ENCODE measurements at places on chromosomes 7 and 10.

- DNase-seq, result no peak
These were observed 25.4 kb upstream of the EXOC6 start for GRCh38 chr10:92822964-92823363.

DNA sequence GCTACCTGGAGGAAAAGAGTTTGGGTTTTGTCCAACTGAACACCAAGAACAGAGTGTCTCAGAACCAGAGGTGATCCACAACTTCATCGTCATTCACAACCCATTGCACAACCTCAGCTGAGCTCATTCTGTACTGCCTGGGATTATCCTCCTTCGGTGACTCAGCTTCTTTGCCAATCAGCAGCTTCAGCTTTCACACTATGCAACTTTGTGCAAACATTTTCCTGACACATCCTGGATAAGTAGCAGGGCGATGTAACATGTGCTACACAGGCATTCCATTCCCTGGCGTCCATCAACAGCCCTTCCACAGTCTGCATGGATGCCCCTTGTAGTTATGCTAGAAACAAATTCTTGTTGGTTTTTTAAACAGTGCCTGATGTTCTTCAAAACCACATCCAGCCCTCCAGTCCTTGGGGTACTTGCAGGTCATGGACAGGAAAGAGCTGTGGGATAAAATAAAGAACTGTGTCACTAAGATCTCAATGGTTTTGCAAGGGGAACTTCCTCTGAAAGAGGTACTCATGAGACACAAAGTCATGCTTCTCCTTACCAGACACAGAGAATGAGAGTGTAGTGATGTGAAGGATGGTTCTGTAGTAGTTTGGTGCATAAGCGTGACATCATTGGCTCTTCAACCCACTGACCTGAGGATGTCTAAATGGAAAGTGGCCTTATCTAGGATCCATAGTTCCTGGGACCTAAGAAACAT is 478.5 kb downstream of the KIF20B start:
- no peak for DNase-seq

DNA sequence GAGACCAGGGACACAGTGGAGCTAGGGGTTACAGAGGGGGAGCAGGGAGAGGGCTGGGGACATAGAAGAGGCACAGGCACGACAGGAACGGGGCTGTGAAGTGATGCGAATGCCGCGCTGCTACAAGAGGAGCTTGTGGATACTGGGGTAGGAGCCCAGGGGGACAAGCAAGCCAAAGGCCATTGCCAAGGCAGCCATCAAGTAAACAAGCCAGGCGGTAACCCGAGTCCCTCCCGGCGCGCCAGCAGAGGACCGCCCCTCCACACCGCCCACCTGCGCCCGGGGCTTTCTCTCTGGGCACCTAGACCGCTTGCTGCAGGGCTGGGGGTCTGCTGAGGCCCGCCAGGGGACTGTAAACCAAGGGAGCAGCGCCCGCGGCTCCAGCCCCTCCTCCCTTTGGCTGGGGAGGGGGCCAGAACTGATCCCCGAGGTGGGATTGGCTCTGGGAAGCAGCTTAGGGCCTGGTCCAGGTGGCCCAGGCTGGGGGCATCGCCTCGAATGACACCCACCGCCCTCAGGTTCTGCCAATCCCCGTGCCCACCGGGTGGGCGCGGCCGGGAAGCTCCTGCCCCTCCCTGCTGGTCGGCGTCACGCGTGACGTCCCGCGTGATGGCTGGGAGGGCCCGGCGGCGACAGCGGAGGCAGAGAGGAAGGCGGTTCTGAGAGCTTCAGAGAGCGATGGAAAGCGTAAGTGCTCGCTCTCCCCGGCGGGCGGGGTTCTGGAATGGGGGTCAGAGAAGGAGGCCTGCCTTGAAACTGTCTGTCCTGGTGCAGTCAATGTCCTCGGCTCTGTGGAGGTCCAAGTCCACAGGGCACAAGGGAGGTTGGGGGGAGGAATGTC is 982 bp downstream of the SFXN3 start:
- peak; percentile 78 for DNase-seq

- no peak for DNase-seq
These were observed 8.4 kb downstream of the VCL start for GRCh38 chr10:74006269-74006668.

- DNase-seq, result no peak
These were observed 2.4 kb upstream of the POLM start for GRCh38 chr7:44084701-44085100.

- DNase-seq, result no peak
These were observed 102.2 kb downstream of the PPP1R3A start for GRCh38 chr7:113816639-113817038.

GRCh38 chr7:22110881-22111280 is 165.2 kb upstream of the CDCA7L start:
- DNase-seq, result no peak

- no peak for DNase-seq
These were observed 17.8 kb upstream of the PTF1A start for GRCh38 chr10:23174074-23174976.
